Activated naive CD8-positive, alpha-beta T cell treated with anti-CD3 and anti-CD28 coated beads for 36 hours (primary cell): ENCODE measurements at places on chromosomes 5 and 9. TPM values are rescaled to one million over a fixed set of nuclear protein-coding genes. Genes with fewer than 3 reads are reported as not detected.

Gene CDH9
- total RNA-seq = not detected

DNA sequence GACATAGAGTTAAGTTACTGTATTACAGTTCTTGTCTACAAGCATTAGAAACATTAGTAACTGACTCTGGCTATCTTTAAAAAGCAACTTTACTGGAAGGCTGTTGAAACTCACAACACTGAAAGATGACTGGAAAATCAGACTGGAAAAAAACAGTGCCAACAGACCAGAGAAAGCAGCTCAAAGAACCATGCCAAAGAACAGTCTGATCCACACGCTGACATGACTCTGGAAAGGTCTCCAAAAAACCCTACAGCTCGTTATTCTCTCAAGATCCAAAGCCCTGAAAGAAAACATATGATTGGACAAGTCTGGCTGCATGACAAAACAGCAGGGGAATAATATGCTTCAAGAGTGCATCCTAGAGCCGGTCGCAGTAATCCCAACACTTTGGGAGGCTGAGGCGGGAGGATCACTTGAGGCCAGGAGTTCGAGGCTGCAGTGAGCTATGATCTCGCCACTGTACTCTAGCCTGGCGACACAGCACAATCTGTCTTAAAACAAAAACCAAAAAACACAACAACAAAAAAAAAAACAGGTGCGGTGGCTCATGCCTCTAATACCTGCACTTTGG is 5.6 kb downstream of the GOLPH3 start:
- H3K27me3 ChIP-seq = no peaks in the 10 kb centered on the region
- no peak for DNase-seq
- H3K36me3 ChIP-seq = peaks cover 62% of the 10 kb centered on the region
- no peak overlapping the region for H3K27ac ChIP-seq
- peaks cover 49% of the 10 kb centered on the region for H3K4me1 ChIP-seq
- no peak overlapping the region for H3K4me3 ChIP-seq

DNA sequence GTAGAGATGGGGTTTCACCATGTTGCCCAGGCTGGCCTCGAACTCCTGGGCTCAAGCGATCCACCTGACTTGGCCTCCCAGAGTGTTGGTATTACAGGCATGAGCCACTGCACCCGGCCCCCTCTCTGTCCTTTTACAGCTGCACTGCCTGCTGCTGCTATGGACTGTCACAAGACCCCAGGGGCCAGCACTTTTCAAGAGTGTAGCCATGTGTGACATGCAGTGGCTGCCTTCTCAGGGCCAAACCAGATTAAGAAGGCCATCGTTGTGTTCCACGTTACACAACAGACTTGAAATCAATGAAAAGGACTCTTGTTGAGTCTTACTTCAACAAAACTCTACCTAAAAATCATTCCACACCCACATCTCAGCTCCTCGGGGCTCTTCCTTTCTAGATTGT is 78.9 kb upstream of the ICE1 start:
- H3K36me3 ChIP-seq = no peaks in the 10 kb centered on the region
- no peak for DNase-seq
- no peak overlapping the region for H3K27ac ChIP-seq
- H3K4me3 ChIP-seq = no peak overlapping the region

- no peak overlapping the region for H3K4me3 ChIP-seq
- peak; percentile 53 for DNase-seq
- H3K27ac ChIP-seq = no peak overlapping the region
- no peaks in the 10 kb centered on the region for H3K36me3 ChIP-seq
These were observed 31.2 kb downstream of the FGF18 start for GRCh38 chr5:171450423-171451331.

GRCh38 chr9:126830827-126831226 is 26.0 kb downstream of the ZBTB43 start:
- no peaks in the 10 kb centered on the region for H3K27me3 ChIP-seq
- no peak for DNase-seq
- H3K4me3 ChIP-seq = no peak overlapping the region

DNA sequence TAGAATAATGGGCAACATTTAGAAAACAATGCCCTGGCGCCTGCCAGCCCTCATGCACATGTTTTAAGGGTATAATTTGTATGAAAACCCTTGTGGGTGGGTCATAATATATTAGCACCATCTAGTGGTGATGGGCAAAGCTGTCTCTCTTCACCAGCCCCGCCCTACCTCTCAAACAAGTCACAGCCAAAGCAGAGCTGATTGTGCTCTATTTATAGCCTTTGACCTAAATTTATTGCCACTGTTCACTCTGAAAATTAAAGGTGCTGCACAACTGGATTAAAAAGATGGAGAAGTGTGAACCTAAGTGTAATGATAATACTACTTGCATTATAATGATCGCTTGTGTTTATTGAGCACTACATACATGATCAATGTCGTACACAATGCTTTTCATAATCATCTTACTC is 131.9 kb upstream of the ANKH start:
- H3K4me3 ChIP-seq = no peak overlapping the region
- no peaks in the 10 kb centered on the region for H3K36me3 ChIP-seq
- peak; percentile 21 for DNase-seq
- peaks cover 7% of the 10 kb centered on the region for H3K4me1 ChIP-seq
- H3K27ac ChIP-seq = no peak overlapping the region
- no peaks in the 10 kb centered on the region for H3K27me3 ChIP-seq

DNA sequence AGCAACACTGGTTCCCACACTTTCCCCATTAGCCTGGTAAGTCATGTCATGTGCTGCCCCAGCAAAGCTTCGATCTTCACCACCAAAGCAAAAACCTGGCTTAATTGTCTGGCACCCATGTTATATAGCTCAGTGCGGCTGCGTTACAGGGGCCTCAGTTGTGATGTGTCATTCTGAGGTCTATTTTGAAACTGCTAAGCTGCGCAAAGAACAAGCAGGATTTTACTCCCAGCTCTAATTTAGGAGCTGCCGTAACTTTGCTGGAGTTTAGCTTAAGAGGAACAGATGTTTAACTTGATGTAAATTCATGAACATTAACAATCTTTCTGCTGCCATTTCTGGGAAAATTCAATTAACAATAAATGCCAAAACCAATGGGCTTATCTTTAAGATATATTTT is 274.1 kb downstream of the HSPA4 start:
- no peaks in the 10 kb centered on the region for H3K36me3 ChIP-seq
- no peak overlapping the region for H3K27ac ChIP-seq
- H3K4me3 ChIP-seq = no peak overlapping the region

Gene ECM2
- not detected for total RNA-seq

GRCh38 chr9:107488375-107489143 is 1.0 kb downstream of the KLF4 start:
- no peaks in the 10 kb centered on the region for H3K36me3 ChIP-seq
- peak; percentile 28 for DNase-seq
- peaks cover 12% of the 10 kb centered on the region for H3K4me1 ChIP-seq
- H3K27me3 ChIP-seq = peaks cover 69% of the 10 kb centered on the region
- peak overlapping the region; percentile 58 for H3K4me3 ChIP-seq

Gene KCNN2
- not detected for total RNA-seq

DNA sequence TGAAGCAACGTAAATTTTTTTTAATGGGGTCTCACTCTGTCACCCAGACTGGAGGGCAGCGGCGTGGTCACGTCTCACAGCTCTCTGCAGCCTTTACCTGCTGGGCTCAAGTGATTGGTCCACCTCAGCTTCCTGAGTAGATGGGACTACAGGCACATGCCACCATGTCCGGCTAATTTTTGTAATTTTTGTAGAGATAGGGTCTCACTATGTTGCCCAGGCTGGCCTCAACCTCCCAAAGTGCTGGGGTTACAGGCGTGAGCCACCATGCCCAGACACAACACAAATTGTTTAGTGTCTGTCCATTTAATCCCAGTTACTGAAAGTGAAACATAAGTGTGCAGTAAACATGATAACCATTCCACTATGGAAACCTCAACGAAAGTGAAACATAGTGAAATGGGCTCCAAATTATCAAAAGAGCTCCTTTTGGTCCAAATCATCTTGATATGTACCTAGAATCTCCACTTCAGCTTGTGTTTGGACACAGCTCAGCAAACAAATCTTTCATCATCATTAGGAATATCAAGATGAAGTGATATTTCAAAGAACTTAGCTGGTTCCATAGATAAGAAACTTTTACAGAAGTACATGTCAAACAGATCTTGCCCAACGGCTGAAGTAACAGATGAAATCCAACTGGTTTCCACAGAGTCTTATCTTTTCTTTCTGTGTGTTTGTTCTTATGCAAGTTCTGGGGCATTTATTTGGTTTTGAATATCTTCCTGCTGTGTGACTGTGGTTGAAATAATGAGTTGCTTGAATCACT is 41.2 kb upstream of the PLPP1 start:
- no peak for DNase-seq
- H3K27me3 ChIP-seq = no peaks in the 10 kb centered on the region
- H3K27ac ChIP-seq = no peak overlapping the region
- H3K36me3 ChIP-seq = no peaks in the 10 kb centered on the region
- H3K4me3 ChIP-seq = no peak overlapping the region
- H3K4me1 ChIP-seq = peaks cover 19% of the 10 kb centered on the region

Gene SLCO4C1
- total RNA-seq = 0.29 TPM

DNA sequence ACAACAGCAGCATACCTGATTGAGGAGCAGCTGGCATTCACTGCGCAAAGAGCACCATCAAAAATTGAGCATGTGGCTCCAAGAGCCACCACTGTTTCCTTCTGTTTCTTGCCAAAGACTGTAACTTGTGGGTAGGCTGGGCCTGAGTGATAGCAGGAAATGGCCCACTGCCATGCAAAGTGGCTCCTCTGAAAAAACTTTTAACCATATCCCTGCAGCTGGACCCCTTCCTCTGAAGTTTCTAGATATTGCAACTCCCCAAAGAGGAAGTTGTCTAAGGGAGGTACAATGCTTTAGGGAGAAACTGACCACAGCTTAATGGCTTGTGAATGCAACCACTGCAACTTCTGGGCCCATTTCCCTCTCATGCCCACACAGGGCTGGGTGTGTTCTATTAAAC is 355.4 kb upstream of the PDE4D start:
- no peaks in the 10 kb centered on the region for H3K4me1 ChIP-seq
- DNase-seq = no peak

GRCh38 chr5:1799602-1800471 is at the start of gene MRPL36:
Gene MRPL36, minus strand, starts transcription at chr5:1799837. Its CDS starts 902 bp downstream, at chr5:1798935.
- H3K4me1 ChIP-seq = peaks cover 57% of the 10 kb centered on the region
- DNase-seq = peak; percentile 90
- peak within 1 kb of the TSS; percentile 96 for H3K27ac ChIP-seq
- H3K4me3 ChIP-seq = peak within 1 kb of the TSS; percentile 90
- H3K27me3 ChIP-seq = no peaks in the 10 kb centered on the region

Gene SHB
- total RNA-seq = 1.2 TPM

Gene STING1
- total RNA-seq = 37.4 TPM

Gene EFNA5
- not detected for total RNA-seq

Gene CATSPER3
- total RNA-seq = 0.46 TPM

DNA sequence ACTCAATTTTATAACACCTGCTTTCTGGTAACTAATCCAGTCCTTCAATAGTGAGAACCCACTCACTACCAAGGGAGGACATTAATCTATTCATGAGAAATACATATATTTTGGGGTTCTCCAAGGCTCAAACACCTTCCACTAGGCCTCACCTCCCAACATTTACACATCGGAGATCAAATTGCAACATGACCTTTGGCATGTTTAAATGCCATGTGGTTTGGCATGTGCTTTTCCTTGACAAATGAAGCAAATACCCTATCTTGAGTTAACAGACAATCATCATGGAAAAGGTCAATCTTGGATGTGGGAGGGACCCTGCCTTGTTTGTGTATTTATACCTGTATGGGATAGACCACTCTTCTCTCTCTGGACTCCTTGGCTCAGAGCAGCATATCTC is 21.9 kb upstream of the SPINK14 start:
- no peak for DNase-seq
- peaks cover 11% of the 10 kb centered on the region for H3K27me3 ChIP-seq
- no peaks in the 10 kb centered on the region for H3K4me1 ChIP-seq
- H3K4me3 ChIP-seq = no peak overlapping the region
- H3K27ac ChIP-seq = no peak overlapping the region
- no peaks in the 10 kb centered on the region for H3K36me3 ChIP-seq

GRCh38 chr5:55577353-55578060 is 42.7 kb upstream of the PLPP1 start:
- no peaks in the 10 kb centered on the region for H3K27me3 ChIP-seq
- H3K4me1 ChIP-seq = peaks cover 26% of the 10 kb centered on the region
- H3K27ac ChIP-seq = no peak overlapping the region
- H3K4me3 ChIP-seq = no peak overlapping the region

- DNase-seq = no peak
- no peaks in the 10 kb centered on the region for H3K27me3 ChIP-seq
- no peak overlapping the region for H3K27ac ChIP-seq
- H3K4me1 ChIP-seq = no peaks in the 10 kb centered on the region
These were observed 236.6 kb upstream of the RASEF start for GRCh38 chr9:83299571-83299970.

Gene TRIO
- total RNA-seq = 7.4 TPM

Gene WNT8A
- total RNA-seq = not detected

Gene SPATA31D4
- total RNA-seq = not detected

Gene TAS2R1
- total RNA-seq = not detected

Gene GALNT10
- 16.8 TPM for total RNA-seq

Gene NEUROG1
- not detected for total RNA-seq

GRCh38 chr9:34123682-34124081 is 2.8 kb downstream of the DCAF12 start:
- no peaks in the 10 kb centered on the region for H3K27me3 ChIP-seq
- peak overlapping the region; percentile 94 for H3K4me3 ChIP-seq
- DNase-seq = no peak
- peak overlapping the region; percentile 73 for H3K27ac ChIP-seq
- peaks cover 41% of the 10 kb centered on the region for H3K4me1 ChIP-seq
- H3K36me3 ChIP-seq = peaks cover 44% of the 10 kb centered on the region

DNA sequence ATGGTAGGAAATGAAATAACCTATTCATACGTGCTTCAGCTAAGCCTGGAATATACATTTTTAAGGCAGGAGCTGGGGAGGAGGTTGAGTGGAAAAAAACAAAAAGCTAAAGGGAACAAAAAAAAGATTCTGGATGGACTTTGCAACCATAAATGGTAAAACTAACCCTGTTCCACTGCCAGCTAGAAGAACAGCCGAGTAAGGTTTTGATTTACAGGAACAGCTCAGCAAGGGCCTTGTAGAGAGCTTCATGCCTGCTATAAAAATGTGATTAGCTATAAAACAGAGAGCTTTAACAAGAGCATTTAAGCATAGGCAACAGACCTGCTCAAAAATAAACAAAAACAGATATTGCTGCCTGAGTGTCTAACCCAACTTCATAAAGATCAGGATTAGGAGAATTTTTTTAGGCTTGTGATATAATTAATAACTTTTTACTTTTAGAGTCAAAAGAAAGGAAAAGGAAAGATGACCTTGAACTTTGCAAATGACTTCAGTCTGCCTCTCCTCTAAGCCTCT is 194.8 kb downstream of the FBXL7 start:
- no peaks in the 10 kb centered on the region for H3K27me3 ChIP-seq
- no peaks in the 10 kb centered on the region for H3K36me3 ChIP-seq
- no peak overlapping the region for H3K4me3 ChIP-seq
- DNase-seq = no peak
- no peaks in the 10 kb centered on the region for H3K4me1 ChIP-seq
- H3K27ac ChIP-seq = no peak overlapping the region

Gene TTLL11
- total RNA-seq = 2.5 TPM

DNA sequence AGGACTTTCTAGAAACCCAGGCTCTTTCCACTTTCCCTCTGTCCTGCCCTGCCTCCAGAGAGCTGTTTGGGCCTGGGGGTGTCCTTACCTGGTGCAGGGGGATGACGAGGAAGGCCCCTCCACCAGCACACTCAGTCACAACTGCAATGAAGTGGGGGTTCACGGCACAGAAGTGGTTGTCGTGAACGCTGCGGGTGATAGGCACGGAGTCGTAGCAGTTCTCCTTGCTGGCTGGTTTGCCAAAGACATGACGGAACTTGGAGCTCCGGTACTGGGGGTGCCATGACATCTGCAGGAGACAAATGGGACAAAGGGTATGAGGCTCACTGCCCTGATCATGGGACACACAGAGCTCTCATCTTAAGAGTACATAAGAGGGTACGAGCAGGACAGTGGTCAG is 35.1 kb downstream of the CORO2A start:
- no peaks in the 10 kb centered on the region for H3K36me3 ChIP-seq
- DNase-seq = no peak
- H3K27me3 ChIP-seq = no peaks in the 10 kb centered on the region
- H3K4me1 ChIP-seq = peaks cover 20% of the 10 kb centered on the region
- H3K27ac ChIP-seq = no peak overlapping the region
